Esophagus (tissue), 2 donors: ENCODE measurements at places on chromosomes 7 and 10. TPM values are rescaled to one million over a fixed set of nuclear protein-coding genes. Genes with fewer than 3 reads are reported as not detected.

EZH2 gene
- 11.0 TPM for polyA plus RNA-seq

KLF14 gene
- not detected for polyA plus RNA-seq

DEPP1 gene
- polyA plus RNA-seq, result 29.0 TPM

PLPP4 gene
- polyA plus RNA-seq, result not detected

SLC13A4 gene
- polyA plus RNA-seq, result 11.0 TPM

ZMIZ2 gene
- polyA plus RNA-seq, result 66.6 TPM

POU6F2 gene
- 0.12 TPM for polyA plus RNA-seq

ANXA8L1 gene
- 279 TPM for polyA plus RNA-seq

AS3MT gene
- polyA plus RNA-seq, result 2.0 TPM

HOXA13 gene
- not detected for polyA plus RNA-seq

RPEL1 gene
- polyA plus RNA-seq, result not detected

LEP gene
- polyA plus RNA-seq, result 0.02 TPM

ITIH5 gene
- polyA plus RNA-seq, result 2.6 TPM

ANKRD30A gene
- not detected for polyA plus RNA-seq

MCM10 gene
- 1.4 TPM for polyA plus RNA-seq

DHX32 gene
- polyA plus RNA-seq, result 26.1 TPM

DNAH11 gene
- polyA plus RNA-seq, result 1.6 TPM

GALNT17 gene
- polyA plus RNA-seq, result 6.1 TPM

ANKRD61 gene
- polyA plus RNA-seq, result 0.04 TPM

TRAPPC14 gene
- 27.2 TPM for polyA plus RNA-seq

OPN4 gene
- polyA plus RNA-seq, result not detected

IDI2 gene
- not detected for polyA plus RNA-seq

TLX1 gene
- not detected for polyA plus RNA-seq

CALY gene
- 0.12 TPM for polyA plus RNA-seq

CRYGN gene
- 0.01 TPM for polyA plus RNA-seq

ARMS2 gene
- polyA plus RNA-seq, result not detected

GNGT1 gene
- polyA plus RNA-seq, result not detected

MACROH2A2 gene
- 17.4 TPM for polyA plus RNA-seq

KIAA1549 gene
- 0.20 TPM for polyA plus RNA-seq

KCNIP2 gene
- polyA plus RNA-seq, result 1.6 TPM
